Camera-type eye (tissue), 1 donor: ENCODE measurements at places on chromosomes 13 and 19. TPM values are rescaled to one million over a fixed set of nuclear protein-coding genes. Genes with fewer than 3 reads are reported as not detected.

The PNMA8C gene
- total RNA-seq, result 7.1 TPM

The PGLYRP1 gene
- total RNA-seq, result 0.93 TPM

The ZNF729 gene
- 0.16 TPM for total RNA-seq

The PSG7 gene
- total RNA-seq, result not detected

The SERP2 gene
- total RNA-seq, result 12.5 TPM

The GNG8 gene
- not detected for total RNA-seq

The ZNF302 gene
- 85.5 TPM for total RNA-seq

The BSPH1 gene
- total RNA-seq, result 1.6 TPM

The UBE2S gene
- total RNA-seq, result 21.2 TPM

The SYNGR4 gene
- not detected for total RNA-seq

The ZNF534 gene
- total RNA-seq, result 0.66 TPM

The B3GLCT gene
- total RNA-seq, result 45.7 TPM

The ZNF543 gene
- total RNA-seq, result 37.8 TPM

The C13orf46 gene
- total RNA-seq, result 1.7 TPM

The IL12RB1 gene
- total RNA-seq, result 0.38 TPM

The PODNL1 gene
- 3.3 TPM for total RNA-seq

The ELSPBP1 gene
- 1.5 TPM for total RNA-seq

The GPR4 gene
- 0.71 TPM for total RNA-seq

The SIGLEC14 gene
- total RNA-seq, result 0.55 TPM

The SELENOV gene
- total RNA-seq, result 1.7 TPM

The RCBTB2 gene
- total RNA-seq, result 38.5 TPM

The GIPC3 gene
- total RNA-seq, result 0.60 TPM

The LILRA1 gene
- total RNA-seq, result 0.22 TPM

The CYP4F3 gene
- total RNA-seq, result 0.71 TPM

The TEAD2 gene
- 29.5 TPM for total RNA-seq

The RFPL4A gene
- total RNA-seq, result not detected

The KDELR1 gene
- 72.3 TPM for total RNA-seq

The SNAPC2 gene
- 7.1 TPM for total RNA-seq

The PRKCSH gene
- 110 TPM for total RNA-seq

The CGB5 gene
- not detected for total RNA-seq

The ZNF560 gene
- total RNA-seq, result not detected

The ZDHHC20 gene
- 78.8 TPM for total RNA-seq

The FGF9 gene
- total RNA-seq, result 19.5 TPM

The RNF225 gene
- total RNA-seq, result not detected

The TMEM86B gene
- total RNA-seq, result 1.1 TPM

The SMIM44 gene
- 6.5 TPM for total RNA-seq

The RXFP2 gene
- not detected for total RNA-seq

The ADGRE3 gene
- 0.16 TPM for total RNA-seq

The C19orf73 gene
- 2.0 TPM for total RNA-seq

The CDC42EP5 gene
- 16.4 TPM for total RNA-seq

The ZNF547 gene
- total RNA-seq, result 3.4 TPM

The NTF4 gene
- 0.93 TPM for total RNA-seq

The MEDAG gene
- total RNA-seq, result 10.8 TPM

The ACER1 gene
- not detected for total RNA-seq

The PSMD8 gene
- total RNA-seq, result 116 TPM

The CASP14 gene
- 0.27 TPM for total RNA-seq

The FARSA gene
- 41.6 TPM for total RNA-seq

The TYROBP gene
- 10.4 TPM for total RNA-seq
